ENCODE measurements at places on chromosomes 7 and 10.

DNA sequence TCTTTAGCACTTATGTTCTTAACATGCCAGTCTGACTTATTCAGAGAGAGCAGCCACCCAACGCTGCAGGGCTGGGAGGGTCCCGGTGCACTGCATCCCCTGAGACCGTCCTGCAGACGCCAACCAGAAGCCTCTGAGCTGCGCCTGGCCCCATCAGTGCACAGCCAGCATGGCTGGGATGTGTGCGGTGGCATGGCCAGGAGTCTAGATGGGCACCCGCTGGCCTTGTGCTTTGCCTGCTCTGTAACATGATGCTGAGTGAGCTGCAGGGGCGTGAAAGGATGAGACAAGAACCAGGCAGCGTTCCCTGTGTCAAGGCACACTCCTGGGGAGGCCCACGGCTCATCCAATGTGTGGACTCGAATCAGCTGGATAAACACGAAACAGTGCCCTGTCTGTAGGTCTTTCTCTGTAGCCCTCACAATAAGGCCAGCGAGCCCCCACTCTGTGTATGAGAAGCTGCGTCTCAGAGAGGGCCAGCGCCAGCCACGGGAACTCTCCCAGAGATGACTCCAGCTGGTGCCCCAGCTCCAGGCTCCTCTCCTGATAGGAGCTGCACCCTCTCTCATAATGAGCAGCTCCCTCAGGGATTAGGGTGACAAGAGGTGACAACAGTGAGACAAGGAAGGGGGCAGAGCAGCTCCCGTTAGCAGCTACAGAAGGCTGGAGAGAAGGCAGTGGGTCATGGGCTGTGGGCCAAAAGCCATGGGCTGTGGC is 96.8 kb downstream of the TNS3 start:
- DNase-seq, result peak; percentile 52

DNA sequence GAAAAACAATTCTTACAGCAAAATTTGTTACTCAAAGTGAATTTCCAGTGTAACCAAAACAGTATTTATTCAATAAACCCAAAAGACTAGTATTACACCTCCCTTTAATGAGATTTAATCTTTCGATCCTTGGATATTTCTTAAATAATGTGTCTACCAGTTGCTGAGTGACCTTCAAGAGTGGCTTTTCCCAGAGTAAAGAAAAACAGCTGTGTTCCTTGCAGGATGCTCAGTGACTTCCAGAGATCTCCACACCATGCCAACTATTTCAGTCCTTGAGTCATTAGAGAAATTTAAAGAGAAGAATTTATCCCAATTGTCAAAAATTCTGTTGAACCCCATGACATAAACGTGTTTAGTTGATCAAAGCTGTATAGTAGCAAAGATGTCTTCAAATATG is 44.0 kb downstream of the IMMP2L start:
- DNase-seq, result no peak

- no peak for DNase-seq
These were observed 188.1 kb upstream of the MYO3A start for GRCh38 chr10:25745976-25746375.

DNA sequence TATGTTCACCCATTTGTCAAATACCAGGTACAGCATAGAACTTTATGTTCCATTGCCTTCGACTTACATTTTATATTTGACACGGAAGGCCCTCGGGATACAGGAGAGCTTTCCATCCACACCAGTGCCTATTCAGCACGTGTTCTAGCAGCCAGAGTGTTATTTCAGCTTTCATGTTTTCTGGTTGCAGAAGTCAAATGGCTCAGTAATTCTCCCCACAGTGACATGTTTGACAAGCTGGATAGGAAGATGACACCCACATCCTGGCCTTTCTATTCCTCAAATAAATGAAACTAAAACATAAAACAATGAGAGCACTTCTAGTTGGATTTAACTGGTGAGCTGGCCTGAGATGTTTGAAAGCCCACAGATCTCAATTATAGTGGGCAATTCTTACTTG is 173.4 kb downstream of the SORCS1 start:
- no peak for DNase-seq

GRCh38 chr10:60434418-60435046 is 44.9 kb upstream of the ANK3 start:
- peak; percentile 45 for DNase-seq
